NCI-H1417 treated with DMSO at 0.1 percent for 48 hours (cell line): ENCODE measurements at places on chromosomes 1 and 21.
A peak's percentile ranks its signal among the peaks of the same experiment; 100 is the strongest.

- no peak for DNase-seq
These were observed 23.2 kb downstream of the INTS7 start for GRCh38 chr1:212012034-212012740.

DNA sequence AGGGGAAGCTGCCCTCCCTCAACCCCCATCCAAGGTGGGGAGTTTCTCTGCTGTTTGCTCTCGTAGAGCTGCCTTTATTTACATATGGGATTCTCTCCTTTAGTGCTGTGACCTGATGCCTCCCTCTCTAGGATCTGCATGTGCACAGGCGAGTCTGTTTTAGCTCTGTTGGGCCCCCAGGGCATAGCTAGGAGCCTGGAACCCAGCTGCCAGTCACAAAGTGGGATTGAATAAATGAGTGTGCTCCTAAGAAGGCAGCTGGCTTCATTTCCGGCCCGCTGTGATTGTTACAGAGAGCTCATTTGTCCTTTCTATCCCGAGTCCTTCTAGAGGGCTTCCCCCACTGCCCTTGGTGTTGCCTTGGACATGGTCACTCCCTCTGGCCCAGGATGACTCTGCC, 176.6 kb downstream of the GRIK3 start:
- peak; percentile 68 for DNase-seq

- DNase-seq, result no peak
These were observed 486.3 kb downstream of the NPHP4 start for GRCh38 chr1:5505944-5506343.

GRCh38 chr1:228691926-228692325, 43.4 kb upstream of the RHOU start:
- no peak for DNase-seq

DNA sequence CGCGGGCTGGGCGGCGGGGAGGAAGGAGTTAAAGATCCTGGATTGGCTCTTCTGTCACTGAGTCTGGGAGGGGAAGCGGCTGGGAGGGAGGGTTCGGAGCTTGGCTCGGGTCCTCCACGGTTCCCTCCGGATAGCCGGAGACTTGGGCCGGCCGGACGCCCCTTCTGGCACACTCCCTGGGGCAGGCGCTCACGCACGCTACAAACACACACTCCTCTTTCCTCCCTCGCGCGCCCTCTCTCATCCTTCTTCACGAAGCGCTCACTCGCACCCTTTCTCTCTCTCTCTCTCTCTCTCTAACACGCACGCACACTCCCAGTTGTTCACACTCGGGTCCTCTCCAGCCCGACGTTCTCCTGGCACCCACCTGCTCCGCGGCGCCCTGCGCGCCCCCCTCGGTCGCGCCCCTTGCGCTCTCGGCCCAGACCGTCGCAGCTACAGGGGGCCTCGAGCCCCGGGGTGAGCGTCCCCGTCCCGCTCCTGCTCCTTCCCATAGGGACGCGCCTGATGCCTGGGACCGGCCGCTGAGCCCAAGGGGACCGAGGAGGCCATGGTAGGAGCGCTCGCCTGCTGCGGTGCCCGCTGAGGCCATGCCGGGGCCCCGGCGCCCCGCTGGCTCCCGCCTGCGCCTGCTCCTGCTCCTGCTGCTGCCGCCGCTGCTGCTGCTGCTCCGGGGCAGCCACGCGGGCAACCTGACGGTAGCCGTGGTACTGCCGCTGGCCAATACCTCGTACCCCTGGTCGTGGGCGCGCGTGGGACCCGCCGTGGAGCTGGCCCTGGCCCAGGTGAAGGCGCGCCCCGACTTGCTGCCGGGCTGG, at the start of gene NPR1:
Gene NPR1 (plus strand): TSS at position 170 of the 818 bp plus-strand sequence. CDS start 421 bp downstream, at position 591.
- no peak for DNase-seq

DNA sequence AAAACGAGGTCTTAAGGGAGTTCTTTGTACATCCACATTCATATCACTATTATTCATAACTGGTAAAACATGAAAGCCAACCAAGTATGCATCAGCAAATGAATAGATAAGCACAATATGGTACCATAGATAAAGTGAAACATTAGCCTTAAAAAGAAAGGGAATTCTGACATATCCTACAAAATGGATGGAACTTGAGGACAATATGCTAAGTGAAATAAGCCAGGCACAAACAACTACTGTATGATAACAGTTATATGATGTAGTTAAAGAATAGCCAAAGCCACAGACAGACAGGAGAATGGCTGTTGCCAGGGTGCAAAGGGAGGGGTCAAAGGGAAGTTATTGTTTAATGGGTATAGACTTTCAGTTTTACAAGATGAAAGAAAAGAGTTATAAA, 148.9 kb downstream of the EIF4G3 start:
- DNase-seq, result no peak

GRCh38 chr1:36464605-36465393, 615 bp upstream of the MRPS15 start:
- no peak for DNase-seq

- DNase-seq, result no peak
These were observed 8.2 kb downstream of the SYTL1 start for GRCh38 chr1:27349784-27350662.

GRCh38 chr1:89068291-89068690, 3.3 kb upstream of the GBP1 start:
- no peak for DNase-seq

GRCh38 chr1:37560401-37561132, 3.8 kb downstream of the DNALI1 start:
- no peak for DNase-seq

DNA sequence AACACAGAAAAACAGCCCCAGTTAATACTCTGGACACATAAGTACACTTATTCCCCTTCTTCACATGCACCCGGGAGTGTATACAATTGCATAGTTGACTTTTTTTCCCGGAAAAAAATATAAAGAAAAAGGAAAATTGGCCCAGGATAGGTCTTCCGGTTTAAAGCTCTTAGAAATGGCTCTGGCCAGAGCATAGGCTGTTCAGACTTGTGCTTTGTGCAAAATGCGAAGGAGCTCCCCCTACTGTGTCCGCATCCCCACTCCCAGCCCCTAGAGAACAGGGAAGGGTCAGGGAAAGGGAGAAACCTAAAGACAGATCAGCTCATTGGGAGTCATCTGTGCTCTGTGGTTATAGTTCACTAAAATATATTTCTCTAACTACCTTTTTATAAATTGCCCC, 5.5 kb upstream of the MTMR11 start:
- DNase-seq, result no peak

GRCh38 chr1:107559881-107560280, 405.1 kb downstream of the VAV3 start:
- DNase-seq, result no peak

DNA sequence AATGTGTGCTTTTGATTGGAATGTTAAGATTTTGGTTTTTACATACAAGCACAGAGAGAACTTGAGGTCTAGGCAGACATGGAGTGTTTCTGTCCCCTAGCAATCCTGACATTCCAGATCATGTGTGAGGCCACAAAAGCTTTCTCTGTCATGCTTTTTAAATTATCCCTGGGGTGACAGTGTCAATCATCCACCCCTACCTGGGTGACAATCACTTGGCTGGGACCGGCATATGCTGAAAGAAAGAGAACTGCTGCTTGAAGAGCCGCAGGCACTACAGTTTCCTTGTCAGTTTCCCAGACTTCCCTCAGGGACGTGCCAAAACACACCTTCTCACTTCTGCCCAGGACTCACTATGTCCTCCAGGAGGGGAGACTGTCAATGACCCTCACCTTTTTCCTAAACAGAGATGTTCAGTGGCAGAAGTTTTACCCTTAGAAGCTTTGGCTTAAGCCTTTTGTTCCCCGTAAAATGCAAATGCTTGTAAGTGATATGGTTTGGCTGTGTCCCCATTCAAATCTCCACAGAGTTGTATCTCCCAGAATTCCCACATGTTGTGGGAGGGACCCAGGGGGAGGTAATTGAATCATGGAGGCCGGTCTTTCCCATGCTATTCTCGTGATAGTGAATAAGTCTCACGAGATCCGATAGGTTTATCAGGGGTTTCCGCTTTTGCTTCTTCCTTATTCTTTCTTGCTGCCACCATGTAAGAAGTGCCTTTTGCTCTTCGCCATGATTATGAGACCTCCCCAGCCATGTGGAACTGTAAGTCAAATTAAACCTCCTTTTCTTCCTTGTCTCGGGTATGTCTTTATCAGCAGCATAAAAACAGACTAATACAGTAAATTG, 217.4 kb downstream of the FGGY start:
- no peak for DNase-seq

DNA sequence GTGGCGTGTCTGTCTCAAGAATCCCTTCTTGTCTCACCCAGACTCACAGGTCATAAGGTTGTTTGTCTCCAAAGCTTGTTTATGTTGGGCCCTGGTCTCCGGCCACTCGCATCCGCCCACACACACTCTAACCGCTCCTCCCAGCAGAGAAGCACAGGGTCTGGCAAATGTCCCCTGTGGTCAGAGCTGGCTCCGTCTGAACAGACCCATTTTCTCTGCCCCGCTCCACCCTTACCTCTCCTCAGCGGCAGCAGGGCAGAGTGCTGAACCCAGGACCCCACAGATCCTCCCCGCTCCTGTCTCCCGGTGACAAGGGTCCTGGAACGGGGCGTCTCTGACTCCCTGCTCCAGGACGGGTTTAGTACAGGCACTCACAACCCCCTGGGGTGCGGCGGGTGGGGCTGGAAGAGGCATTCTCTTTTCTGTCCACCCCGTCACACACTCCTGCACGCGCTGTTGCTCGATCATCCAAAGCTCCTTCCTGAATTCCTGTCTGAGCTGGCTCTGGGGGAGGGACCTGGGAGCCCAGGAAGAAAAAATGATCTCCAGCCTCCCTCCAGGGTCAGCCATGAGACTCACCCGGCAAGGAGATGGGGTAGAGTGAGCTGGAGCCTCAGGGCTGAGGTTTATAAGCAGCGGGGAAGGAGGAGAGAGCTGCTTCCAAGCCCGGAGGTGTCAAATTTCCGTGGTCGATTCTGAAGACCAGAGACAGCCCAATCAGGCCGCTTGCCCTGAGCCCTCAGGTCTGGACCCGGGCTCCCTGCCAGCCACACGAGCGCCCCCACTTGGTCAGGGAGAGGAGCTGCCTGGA, at the start of gene S100A13:
Gene S100A13 (minus strand): TSS at position 602 of the 811 bp plus-strand sequence. CDS start 1,033 bp downstream, outside the sequence.
- DNase-seq, result peak; percentile 28

DNA sequence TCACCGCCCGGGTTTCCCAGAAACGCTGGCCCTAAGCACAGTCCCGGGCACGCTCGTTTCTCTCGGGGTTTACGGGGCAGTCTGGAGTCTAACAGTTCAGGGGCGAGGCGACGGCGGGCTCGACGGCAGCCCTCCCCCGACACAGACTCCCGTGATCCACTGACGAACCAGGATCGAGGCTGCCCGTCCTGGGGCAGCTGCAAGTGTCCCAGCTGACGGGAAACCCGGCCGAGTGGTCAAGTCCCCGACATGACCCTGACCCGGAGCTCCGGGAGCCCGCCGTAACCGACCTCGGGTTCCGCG, 494 bp downstream of the UBE2J2 start:
- no peak for DNase-seq

GRCh38 chr1:9129266-9130041, 552 bp upstream of the GPR157 start:
- DNase-seq, result no peak

DNA sequence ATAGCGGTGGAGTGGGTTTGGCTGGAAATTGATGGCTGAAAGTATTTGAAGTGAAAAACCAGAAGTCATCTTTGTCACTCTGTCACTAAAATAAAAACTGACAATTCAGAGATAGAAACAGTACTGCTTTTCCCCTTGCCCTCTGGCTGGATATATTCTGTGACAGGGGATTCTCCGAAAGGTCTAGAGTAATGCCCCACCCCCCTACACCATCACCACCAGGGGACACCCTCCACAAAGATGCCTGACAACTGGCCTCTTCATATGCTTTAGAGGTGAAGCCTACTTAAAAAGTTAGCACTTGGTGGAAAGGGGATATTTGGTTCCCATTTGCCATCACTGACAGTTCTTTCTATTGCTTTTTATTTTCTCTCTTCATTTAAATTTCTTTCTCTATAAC, 73.5 kb downstream of the SGIP1 start:
- no peak for DNase-seq

DNA sequence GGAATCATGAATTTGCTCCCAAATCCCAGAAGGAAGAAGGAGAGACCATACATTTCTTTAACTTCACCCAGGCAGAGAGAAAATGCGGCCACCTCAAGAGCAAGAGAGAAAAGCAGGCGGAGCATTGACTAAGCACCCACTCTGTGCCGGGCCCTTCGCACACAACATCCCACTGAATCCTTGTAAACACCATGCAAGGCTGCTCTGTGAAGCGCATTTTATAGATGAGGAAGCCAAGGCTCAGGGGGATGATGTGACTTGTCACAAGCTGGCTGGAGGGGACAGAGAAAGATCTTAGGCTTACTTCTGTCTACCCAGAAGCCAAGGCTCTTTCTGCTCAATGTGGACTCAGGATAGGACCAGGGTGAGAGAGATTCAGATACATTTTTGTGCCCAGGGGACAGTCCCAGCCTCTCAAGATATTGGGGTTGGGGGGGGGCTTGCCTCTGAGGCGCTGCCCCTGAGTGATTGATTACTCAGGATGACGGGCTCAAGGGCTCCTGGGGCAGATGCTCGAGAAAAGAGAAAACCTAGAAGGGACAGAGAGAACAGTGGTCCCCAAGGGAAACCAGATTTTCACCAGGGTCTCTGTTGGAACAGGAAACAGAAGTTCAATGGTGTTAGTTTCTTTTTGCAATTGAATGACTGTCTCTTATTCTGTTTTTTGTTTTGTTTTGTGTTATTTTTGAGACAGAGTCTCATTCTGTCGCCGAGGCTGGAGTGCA, 19.5 kb downstream of the PADI2 start:
- DNase-seq, result no peak

DNA sequence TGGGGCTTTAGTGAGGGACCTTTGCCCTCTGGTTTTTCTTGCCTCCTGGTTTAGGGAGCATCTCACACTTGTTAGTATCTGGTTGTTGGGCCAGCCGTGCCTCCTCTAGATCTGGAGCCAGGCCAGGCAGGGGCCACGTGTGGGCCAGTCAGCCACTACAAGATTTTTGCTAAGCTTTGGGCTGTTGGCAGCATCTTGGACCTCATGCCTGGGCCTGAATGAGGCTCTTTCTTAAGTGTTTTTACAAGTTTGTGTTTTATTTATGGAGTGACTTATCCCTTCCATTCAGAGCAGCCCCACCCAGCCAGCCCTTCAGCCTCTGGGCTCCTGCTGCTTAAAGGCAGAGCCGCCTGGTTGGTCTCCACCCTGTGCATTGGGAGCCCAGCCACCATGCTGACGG, 1.6 kb upstream of the SH3BGRL3 start:
- no peak for DNase-seq

GRCh38 chr1:111110197-111110899, 29.5 kb downstream of the DRAM2 start:
- DNase-seq, result no peak

DNA sequence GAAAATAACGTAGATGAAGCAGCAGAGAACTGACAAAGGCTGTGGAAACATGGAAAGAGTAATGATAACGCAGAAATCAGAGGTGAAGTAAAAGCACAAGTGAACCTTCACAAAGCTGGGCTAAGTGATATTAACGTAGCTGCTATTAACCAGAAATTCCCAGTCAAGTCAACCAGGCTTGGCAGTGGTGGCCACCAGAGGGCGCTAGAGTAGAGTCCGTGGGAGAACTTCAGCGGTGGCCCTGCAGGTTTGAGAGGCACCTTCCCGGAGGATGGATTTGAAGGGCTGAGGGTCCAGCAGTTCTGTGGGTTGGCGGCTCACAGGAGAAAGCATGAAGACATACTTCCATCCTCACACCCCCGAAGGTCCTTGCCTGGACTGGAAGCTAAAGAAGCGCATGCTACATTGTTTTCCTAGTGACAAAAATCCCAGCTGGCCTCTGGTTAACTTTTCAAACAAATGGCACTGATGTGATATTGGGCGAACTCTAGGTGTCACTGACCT, 81.7 kb upstream of the ZNF648 start:
- DNase-seq, result peak; percentile 59
